ENCODE measurements at places on chromosomes 7 and 10.

GRCh38 chr10:26593896-26594295, 103.6 kb upstream of the PDSS1 start:
- no peak for DNase-seq

DNA sequence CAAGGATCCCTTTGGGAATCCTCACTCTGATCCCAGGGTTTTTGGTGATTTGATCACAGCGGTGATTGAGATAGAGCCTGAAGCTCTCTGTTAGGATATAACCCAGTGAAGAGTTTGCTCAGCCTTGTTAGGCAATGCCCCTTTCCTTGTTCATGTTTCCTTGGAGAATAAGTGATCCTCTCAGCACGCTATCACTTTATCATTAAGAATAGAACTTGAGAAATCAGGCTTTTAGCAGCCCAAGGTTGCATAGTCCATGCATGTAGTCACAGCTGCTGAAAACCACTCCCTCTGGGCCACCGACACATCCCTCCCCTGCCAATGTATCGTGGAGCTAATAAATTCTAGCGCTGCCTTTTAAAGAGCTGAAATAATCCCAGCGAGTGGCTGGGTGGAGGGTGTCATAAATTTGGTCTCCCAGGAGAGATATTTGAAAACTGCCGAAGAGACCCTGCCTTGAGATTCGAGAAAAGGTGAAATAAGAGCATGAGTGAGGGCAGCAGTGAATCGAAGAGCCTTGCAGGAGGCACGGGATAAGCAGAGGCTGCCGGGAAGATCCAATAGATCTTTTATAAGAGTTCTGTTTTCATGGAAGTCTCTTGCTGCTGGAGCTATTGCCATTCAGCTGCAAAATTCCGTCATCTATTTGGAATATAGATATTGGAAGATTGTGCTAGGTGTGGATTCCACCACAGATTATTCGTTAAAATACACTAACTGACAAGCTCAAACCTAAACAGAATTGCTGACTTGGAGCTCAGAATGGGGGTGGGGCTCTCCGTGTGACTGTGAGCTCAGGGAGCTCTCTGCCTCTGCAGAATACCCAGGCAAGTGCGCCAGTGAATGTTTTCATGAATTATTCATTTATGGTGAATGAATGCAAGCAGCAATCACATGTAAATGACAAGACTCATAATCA, 249.8 kb downstream of the TRIL start:
- DNase-seq, result no peak

DNA sequence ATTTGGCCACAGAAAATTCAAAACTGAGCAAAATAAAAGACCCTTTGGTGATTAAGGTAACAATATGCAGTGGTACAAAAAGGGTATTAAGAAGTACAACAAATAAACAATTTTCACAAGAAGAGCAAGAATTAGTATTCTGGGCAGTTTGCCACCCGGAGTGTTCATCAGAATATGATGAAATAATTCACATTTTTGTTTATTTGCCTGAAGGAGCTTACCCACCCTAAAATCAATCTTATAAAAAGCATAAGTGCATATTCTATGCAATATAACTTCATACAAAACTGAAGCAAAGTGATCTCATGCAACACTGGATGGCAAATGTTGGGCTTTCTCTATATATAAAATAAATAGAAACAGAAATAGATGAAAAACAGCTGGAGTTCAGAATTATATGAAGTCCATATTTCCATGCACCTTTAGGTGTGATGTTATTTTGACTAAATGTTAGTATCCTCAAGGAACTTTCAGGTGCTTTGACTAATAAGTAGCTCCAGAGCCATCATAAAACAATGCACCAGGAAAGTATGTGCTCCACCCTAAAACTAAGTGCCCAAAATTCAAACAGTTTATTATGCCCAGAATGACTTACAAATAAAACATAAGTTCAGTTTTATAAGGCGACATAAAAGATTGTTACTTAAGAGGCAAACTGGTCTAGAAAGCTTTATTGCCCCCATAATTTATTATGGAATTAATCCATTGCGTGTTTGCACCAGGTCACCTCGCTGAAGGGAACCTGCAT, 474.3 kb downstream of the SEMA3D start:
- no peak for DNase-seq

DNA sequence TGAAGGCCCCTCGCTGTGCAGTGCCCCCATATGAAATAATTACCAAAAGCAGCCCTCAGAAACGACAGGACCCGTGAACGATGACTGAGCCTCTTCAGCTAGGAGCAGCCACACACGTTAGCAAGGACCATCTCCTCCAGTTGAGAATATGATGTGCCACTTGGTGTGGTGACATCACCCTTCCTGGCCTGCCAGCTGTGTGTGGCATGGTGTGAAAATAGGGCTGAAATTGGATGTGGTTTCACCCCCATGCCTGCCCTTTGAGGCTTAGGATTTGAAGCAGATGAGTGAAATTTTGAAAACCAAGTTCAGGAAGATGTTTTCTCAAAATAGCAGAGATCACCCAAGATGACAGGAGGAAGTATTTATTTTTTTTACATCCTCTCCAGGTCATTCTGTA, 49.1 kb upstream of the BTBD16 start:
- DNase-seq, result no peak

DNA sequence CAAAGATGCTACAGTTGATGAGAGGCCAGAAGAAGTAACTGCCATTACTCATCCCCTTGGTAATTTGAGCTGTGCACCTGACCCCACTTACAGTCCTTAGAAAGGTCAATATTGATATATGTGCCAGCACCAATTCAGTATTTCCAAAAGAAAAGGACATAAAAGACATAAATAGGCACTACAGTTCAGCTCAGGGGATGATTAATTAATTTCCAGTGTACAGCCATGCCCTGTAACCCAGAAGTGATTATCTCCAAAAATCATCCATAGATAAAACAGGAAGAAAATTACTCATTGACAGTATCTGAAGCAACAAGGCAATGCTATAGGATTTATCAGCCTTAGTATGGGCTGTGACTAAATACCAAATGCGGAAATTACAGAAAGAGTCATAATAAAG, 82.4 kb downstream of the PHYHIPL start:
- no peak for DNase-seq

DNA sequence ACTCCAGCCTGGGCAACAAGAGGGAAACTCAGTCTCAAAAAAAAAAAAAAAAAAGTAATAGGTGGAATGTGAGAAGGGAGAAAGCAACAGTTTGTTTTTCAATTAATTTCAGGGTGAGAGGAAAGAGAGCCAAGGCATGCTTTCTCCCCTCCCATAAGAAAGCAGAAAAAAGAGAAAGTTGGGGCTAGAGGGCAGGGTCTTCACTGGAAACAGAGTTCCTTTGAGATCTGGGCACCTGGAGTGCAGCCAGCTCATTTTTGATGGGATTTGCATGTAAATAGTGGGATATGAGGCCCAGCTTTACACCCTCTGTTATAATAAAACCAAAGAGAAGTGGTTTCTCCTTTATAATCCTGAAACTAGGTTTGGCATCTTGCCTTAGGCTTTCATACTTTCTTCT, 13.8 kb upstream of the STOX1 start:
- no peak for DNase-seq

DNA sequence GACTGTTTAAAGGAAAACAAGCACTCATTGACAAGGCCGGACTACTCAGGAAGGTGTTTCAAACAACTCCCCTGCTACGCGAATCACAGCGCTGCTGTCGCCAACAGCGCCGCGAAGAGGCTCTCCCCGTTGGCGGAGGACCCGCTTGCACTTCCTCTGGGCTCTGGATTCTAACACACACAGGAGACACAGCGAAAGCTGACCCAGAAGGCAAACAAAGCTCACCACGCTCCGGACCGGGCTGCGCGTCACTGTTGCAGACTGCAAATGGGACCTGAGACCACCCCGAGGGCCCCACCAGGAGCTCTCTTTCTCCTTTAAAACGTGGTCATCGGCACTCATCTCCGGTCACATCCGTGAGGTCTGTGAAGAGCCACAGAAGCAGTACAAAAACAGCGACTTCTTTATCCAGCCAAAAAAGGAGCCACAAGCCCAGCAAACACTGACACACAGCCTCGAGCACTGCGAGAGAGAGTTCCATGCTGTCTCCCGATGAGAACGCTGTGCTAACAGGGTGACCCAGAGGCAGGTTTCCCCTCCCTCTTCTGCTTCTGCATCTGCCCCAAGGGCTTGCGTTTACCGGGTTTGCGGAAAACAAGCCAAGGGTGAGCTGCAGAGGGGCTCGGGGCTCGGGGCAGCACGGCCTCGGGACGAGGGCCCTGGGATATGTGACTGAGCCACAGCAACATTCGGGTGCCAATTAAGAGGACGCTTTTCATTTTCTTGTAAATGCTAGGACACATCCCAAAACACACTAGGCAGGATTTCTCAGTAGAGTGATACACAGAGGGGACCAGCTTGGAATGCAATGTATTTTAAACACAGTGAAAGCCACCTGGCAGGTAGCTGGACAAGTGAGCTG, 41.3 kb downstream of the AMZ1 start:
- no peak for DNase-seq

DNA sequence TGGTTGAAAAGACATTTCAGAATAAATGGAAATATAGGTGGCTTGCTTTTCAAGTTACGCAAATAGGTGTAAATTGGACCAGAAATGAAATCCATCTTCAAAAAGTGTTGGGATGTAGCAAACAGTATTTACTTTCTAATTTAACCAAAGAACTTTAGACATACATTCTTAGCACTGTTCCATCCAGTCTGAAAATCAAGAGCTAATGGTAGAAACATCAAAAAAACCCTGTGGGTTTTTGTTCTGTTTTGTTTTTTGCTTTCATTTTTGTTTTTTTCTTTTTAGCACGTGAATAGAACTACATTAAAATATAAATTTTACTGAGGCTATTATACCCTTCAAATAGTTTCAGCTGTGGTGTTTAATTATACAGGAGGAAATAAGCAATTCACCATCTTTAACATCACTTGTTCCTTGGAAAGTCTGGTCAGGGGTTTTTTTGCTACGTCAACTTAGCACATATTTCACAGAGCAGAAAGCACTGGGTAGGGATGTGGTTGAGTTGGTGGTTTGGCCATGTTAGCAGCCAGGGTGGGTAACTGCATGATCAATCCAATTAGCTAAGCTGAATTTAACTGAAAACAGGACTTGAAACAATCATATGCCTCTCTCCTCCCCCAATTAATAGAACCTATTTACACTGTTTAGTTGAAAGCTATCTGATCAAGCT, 275.4 kb upstream of the PFKP start:
- no peak for DNase-seq

DNA sequence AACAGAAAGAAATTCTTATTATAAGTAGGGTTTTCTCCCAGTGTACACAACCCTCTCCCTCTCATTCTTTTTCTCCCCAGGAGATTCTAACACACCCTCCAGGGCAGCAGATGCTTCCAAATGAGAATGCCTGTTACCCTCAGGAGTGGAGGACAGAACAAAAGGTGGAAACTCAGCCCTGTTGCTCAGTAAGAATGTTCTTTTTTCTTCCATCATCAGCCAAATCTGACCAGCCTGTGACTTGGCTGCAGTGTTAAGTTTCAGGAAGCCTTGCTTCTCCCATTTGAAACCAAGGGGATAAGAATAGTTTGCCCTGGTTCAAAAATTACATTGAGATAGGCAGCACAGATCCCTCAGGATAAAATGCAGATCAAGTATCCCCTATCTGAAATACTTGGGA, 77.5 kb upstream of the EEPD1 start:
- DNase-seq, result no peak

DNA sequence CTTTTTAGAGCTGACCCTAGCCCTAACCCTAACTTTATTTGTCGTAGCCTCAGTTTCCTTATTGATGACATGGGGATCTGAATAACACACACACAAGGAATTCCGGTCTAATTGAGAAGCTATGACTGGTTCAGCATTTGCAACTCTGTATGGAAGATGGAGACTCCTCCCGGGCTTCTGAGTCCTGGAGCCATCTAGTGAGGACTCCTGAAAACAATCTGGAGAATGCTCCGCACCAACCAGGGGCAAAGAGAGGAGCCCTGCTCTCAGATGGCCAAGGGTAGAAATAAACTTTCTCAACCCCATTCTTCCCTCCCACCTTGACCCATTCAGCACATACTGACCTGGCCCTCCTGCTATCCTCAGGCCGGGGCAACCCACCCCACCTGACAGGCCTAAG, 26.4 kb downstream of the MBL2 start:
- no peak for DNase-seq

GRCh38 chr10:101611096-101611905, 23.2 kb downstream of the DPCD start:
- no peak for DNase-seq

DNA sequence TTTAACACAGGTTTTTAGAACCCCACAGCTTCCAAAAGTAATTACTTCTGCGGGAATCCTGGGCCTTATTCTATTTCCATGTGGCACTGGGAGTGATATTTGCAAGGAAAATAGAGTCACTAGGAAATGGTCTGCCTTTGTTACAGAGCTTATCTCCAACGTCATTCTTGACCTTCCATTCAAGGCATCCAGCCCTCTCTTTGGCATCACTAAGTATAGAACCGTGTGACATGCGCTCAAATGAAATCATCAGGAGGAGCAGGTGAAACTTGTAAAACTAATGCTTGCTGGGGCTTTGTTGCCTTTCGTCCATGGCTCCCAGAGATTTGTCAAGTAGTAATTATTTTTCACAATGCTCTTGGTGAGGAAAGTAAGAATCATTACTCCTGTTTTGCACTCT, 73.4 kb downstream of the PAPSS2 start:
- no peak for DNase-seq

DNA sequence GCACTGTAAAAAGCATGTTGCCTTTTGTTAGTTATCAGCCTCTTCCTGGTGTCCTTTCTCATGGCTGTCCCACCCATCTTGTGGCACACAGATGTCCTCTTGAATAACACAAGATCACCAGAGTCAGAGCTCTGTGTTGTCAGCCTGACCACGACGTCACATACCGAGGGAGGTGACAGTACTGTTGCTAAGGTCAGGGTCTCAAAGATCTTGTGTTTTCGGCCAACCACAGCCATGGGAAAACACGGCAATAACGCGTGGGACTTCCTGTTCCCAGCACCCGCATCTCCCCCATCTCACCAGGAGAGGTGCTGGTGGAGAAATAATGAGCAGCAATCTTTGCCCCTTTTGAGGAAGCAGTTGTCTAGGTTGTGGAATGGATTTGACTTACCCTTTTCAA, 40.4 kb downstream of the NPVF start:
- no peak for DNase-seq

GRCh38 chr10:102242118-102242485, 790 bp upstream of the PITX3 start:
- DNase-seq, result no peak

DNA sequence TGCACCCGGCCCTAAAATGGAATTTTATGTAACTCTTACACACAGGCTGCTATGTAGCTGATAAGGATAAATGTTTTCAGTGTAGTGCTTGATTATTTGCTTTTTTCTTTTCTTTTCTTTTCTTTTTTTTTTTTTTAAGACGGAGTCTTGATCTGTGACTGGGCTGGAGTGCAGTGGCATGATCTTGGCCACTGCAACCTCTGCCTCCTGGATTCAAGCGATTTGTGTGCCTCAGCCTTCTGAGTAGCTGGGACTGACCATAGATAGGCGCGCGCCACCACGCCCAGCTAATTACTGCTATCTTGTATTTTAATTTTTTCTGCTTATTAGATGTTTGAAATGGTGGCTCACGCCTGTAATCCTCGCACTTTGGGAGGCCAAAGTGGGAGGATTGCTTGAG, 3.4 kb downstream of the RABGEF1 start:
- DNase-seq, result no peak

- no peak for DNase-seq
These were observed 132.8 kb downstream of the SEMA3C start for GRCh38 chr7:80785961-80786536.

Measured in stimulated activated CD8-positive, alpha-beta memory T cell treated with anti-CD3 and anti-CD28 coated beads, Interleukin-15, amount 100 ng/mL, for 4 hours (primary cell).